Cardiac fibroblast (primary cell): ENCODE measurements at places on chromosomes 7 and 10.

DNA sequence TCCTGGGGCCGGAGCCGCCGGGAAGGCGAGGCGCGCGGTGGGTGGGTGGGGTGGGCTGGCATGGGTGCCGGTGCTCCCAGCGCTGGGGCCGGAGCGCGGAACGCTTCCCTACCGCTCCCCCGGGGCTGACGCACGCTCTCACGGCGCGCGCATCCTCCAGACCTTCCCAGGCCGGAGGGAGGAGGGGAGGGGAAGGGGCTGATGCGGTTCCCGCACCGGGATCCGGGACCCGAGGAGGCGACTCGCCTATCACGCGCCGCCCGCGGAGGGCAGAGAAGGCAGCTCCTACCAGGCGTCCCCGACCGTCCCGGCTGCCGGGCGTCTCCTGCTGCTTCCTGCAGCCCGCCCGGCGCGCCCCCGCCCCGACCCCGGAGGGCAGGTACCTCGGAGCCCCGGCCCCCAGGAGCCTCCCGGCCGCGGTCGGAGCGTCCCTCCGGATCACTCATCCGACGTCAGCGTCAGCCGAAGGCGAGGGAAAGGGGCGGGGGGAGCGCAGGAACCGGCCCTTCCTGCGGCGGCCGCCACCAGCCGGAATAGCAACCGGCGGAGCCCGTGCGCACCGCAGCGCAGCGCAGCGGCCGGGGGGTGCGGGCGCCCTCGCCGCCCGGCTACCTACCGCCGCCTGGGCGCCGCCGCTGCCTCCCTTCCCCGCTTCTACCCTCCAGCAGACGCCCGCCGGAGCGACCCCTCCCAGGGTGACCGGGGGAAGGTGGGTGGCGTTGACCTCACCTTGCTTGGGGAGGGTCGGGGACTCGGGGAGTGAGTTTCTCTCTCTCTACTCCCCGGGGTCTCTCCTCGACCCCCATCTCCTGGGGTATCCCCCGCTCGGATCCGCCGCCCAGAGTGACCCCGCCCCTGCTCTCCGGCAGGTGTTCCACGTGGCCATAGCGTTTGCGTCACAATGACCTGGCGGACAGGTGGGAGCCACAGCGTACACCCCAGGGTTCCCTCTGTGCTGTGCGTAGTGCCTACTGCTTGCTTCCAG lies at the start of gene ICA1:
Gene ICA1, minus strand, starts transcription at position 457 of the 985 bp plus-strand sequence. CDS start 26,241 bp downstream, outside the sequence.
- peak; percentile 10 for DNase-seq

DNA sequence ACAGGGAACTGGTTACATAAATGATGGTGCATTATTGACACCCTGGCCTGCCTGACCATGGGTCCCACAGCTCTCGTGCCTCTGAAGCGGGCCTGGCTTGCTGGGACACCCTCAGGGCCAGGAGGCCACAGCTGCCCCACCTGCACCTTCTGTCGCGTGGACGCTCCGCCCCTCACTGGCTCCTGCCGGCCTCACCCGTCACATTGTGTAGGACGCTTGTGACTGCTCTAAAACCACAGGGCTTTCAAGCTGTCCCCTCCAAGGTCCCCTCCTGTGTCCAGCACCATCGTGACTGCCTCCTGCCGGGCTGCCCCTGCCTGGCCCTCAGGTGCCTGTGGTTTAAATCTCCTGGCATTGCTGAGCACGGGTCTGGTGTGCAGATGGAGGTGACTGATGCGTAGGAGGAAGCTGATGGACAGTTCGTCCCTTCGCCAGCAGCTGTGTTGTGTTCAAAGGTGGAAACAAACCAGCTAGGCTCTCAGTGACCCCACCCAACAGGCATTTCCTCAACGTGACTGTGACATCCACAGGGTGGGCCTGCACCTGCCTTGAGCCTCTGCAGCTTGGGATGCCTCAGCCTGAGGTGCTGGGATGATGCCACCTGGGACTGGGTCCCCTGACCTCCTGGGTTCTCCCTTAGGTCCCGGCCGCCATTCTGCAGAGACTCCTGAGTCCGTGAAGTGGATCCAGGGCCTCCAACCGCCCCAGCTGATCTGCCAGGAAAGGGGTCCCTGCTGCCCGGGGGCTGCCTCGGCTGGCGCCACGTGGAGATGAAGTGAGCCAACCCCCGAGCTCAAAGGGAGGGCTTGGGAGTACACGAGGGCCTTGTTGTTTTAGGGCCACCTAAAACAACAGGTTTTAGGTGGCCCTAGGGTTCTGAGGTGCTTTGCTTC lies 148.5 kb downstream of the WDR37 start:
- DNase-seq, result no peak

- DNase-seq, result no peak
These were observed 130.7 kb downstream of the CELF2 start for GRCh38 chr10:11148142-11149028.

DNA sequence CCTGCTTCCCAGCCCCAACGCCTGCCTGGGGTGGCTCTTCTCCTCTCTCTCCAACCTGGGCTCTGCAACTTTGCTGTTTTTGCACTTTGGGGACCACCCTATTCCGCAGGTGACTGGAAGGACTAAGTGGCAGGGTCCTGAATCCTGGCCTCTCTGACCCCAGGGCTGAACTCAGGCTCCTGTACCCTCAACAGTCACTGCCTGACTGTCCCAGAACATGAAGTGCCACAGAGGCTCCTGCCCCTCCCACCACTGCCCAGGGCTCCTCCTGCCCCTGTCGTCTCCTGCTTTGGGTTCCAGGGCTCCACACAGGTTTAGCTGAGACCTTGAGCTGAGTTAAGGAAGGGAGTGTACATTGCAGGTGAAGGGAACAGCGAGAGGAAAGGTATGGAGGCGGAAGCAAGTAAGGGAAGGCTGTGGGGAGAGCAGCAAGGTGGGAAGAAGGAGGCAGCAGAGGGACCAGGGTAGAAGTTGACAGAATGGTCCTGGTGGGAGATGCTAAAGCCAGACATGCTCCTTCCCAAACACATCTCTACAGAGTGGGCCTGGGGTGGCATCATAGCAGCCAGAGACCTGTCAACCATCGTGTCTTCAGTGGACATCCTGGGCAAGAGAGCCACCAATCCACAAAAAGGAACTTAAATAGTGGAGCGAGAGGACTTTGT lies 5.7 kb upstream of the GRID1 start:
- no peak for DNase-seq

GRCh38 chr10:91411621-91412020 lies 1.5 kb downstream of the HECTD2 start:
- no peak for DNase-seq

- no peak for DNase-seq
These were observed 30.9 kb downstream of the ANKRD16 start for GRCh38 chr10:5858811-5859210.

GRCh38 chr10:104306897-104307296 lies 31.4 kb downstream of the ITPRIP start:
- DNase-seq, result peak; percentile 40

- peak; percentile 53 for DNase-seq
These were observed 93.8 kb downstream of the ADD3 start for GRCh38 chr10:110101464-110102144.

DNA sequence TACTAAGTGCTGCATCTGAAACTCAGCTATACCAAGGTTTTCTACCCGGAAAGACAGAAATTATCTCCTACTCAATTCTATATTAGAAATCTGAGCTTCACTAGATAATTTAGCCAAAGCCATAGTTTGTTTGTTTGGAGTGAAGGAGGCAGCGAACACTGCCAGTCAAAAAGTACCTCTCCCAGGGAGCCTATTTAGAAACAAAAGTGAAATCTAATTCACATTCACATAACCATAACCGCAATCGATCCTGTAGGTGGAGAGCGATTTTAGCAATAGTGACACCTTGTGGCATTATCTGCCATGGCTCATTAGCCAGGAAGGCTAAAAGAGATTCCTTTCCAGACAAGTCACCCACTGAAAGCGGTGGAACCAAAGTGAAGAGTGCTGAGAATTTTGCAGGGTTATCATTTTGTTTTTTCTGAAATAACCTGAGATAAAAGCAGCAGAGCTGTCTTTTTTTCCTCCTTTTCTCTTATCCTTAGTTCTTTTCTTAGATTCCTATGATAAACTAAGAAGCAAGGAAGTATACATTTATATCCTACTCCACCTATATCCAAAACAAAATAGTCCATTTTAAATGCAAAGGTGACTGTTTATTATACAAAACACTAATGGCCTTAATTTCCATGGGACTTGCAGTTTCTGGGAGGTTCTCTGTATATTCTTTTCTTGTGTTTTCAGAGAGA lies 83.7 kb upstream of the BET1 start:
- DNase-seq, result peak; percentile 92

DNA sequence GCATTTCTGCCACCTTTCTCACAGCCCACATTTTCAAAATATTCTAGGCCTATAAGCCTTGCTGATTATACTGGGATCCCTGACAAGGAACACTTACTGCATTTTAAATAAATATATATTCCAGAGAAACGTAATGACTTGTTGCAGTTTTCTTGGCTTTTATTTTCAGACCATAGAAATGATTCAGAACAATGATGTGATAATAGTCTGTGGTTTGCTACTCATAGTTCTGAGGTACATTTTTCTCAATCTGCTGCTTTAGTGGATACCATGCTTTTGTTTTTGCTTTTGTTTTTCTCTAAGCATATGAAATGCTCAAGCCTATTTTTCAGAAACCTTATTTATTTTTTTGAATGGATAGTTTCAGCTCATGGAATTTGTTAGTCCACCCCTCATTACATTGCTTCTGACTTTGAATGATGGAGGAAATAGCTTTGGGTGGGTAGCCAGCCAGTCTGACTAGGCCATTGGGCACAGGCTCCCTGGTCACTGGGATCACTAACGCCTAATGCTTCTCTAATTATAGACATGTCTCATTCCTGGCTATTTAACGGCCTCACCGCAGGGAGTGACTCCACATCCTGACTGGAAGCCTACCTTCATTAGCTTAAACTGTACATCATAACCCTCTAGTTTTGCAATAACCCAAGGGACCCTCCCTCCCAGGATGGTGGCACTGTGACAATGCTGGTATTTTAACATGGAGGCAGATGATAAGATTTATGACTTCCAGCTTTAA lies 66.1 kb downstream of the MBL2 start:
- no peak for DNase-seq

- peak; percentile 31 for DNase-seq
These were observed 14.5 kb upstream of the PAX2 start for GRCh38 chr10:100730725-100731406.

DNA sequence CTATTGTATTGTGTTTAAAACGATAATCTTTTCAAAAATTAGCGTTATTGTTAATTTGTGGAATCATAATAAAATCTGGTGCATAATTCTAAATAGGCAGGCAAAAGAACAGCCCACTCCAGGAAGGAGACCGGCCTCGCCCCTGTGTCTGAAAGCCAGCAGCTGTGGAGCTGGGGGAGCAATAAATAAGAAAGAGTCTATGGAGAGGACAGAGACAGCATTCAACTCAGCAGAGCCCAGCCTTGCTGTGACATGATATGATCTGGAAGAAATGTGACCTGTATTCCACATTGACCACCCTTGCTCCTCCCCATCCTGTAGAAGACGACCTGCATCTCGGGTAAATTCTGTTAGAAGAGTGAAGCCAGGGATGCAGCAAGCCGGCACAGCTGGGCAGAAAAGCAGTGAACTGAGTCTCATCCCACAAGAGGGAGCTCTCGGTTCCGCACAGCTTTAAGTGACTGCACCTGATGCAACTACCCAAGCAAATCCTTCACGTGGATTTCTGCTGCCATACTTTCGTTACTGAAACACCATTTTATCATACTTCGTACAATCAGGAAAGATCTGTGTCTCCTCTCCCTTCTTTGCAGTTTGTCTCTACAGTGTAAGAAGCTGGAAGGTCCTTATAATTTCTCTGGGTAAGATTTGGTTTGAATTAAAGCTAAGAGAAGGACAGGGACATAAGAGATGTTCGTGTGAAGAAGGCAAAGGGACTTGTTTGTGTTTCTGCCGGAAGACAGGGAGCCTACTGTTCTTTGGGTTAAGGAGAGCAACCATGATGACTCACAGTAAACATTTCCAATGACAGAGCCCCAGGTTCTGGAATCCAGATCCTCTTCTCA lies 427.1 kb downstream of the GPAM start:
- no peak for DNase-seq

DNA sequence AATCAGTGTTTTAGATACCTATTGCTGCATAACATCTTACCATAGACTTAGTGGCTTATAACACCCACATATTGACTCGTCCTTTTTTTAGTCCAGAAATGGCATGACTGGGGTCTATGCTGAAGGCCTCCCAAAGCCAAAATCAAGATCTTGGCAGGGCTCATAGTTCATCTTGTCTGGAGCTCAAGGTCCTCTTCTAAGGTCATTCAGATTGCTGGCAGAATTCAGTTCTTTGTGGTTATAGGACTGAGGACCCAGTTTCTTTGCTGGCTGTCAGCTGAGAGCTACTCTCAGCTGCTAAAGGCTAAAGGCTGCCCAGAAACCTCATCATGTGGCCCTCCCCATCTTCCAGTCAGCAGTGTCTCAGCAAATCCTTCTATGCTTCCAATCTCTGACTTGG lies 165.5 kb downstream of the FAM107B start:
- no peak for DNase-seq
